ENCODE measurements at places on chromosomes 16 and 17.

DNA sequence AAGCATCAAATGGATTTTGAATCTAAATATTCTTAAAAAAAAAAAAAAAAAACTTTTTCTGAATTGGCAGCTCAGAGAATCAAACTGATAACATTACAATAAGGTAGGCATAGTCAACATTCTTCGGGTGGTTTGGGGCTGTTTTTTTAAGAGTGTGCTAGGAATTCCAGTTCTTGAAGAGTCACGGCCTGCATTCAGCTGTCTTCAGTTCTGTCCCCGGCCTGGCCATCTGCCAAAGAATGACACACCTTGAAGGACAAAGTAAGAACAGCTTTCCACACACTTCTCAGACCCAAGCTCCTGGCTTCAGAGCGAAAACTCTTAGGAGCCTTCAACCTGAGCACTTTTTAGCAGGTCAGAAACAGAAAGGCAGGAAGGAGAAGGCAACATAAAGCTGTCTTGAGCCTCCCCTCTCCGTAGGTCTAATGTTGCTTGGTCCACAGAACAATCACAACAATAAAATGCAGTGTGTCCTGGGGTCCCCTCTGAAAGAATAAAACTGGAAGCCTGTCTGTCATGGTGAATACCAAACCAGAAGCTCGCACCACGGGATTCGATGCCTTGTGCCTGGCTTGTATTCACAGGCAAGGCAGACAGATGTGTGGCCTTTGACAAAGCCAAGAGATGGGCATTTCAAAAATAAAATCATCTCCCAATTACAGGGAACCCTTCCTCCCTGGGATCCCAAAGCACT lies 524.4 kb upstream of the ZFHX3 start:
- DNase-seq, result no peak

DNA sequence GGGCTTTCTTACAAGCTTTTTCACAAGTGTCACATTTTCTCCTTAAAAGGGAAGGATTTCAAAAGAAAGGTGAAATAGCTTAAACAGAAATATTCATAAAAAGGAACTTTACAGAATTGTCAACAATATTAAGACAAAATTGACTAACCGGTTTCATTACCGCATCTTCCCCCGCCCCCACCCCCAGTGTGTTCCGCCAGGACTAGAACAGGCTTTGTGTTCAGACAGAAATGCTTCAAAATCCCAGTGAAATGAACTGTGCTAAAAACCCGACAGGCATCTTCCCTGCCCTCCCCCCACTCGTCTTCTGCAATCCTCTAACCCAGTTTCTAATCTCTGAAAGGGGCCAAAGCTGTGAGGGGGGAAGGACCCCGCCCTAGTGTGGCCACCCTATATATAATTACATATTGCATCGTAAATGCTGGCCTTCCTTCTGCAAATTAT lies 990 bp upstream of the ROGDI start:
- no peak for DNase-seq

DNA sequence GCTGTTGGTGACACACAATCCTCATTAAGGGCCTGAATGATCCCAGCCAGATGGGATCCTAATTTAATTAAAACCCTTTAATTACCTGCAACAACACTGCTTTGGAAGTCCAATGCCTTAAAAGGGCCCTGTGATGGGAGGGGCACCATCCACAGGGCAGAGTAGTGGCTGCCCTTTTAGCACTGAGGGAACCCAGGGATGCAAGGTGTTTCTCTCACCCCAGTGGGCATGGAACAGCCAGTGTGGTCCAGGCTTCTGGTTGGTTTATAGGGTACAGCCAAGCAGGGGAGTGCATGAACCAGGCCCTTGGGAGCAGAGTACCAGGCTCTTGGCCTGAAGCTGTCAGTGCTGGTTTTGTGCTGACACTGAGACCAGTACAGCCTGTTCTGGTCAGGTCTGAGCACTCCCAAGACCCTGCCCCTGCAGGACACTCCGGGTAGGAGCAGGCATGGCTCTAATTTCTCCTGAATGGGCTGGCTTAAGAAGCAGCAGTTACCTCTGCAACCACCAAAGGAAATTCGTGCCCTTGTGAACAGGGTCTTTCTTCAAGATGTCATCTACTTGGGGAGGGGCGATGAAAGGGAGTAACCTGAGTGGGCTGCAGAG lies 9.9 kb downstream of the NXPH3 start:
- DNase-seq, result no peak

DNA sequence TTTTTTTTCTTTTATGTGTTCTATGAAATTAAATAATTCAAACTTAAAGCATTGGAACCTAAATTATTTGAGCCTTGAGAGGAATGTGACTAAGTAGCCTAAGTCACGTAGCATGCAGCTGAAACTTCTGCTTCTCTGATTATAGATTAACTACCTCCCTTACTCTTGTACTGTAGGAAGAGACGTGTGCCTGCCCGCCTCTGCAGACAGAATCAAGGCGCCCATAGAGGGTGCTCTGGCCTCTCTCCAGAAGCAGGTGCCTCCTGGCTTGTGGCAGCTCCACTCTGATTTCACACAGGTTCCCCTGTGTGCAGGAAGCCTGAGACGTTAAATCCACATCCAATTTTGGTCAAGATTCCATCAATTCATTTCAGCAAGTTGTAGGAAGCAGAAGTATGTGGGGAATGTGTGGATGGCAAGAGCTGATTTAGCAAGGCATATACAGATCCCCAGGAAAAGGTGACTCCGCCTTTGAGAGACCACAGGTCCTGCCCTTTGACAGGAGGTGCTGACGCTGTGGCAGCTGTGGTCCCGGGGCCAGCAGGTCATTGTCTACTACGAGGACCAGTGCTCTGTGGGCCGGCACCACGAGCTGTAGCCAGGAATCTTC lies 1418.8 kb downstream of the CDH11 start:
- DNase-seq, result no peak

- no peak for DNase-seq
Measured at GRCh38 chr16:10538583-10538982, 41.8 kb downstream of the EMP2 start.

- DNase-seq, result no peak
Measured at GRCh38 chr17:19346351-19347255, 15.9 kb downstream of the B9D1 start.

DNA sequence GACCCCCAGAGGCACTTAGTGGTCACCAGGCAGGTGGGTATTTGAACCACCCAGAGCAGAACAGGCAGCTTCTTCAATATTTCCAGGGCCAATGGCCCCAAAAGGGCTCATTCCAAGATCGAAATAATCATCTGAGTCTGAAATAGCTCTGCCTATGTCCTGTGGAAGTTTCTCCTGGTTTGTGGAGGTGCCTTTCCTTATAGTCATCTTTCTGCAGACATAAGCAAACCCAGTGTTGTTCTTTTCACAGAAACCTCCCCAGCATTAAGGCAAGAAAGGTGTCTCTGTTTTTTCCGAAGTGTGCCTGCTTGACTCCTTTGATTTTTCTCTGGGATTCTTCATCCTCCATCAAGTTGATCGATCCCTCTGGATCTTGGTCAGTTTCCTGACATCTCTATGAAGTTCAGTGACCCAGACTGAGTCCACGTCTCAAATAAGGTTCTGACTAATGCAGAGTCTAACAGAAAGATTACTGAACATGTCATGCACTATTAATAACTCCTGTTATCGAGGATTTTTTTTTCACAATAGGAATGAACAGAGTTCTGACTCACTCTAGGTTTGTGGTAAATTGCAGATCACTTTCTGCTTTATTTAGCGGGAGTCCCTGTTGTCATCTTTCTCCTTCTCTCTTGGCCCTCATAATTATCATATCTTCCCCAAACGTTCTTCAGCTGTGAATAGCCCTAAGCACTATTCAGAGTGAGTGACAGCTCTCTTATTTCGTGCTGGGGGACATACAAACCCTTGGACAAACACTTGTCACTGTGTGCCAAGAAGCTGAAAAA lies 1.5 kb downstream of the LRRC3C start:
- no peak for DNase-seq

DNA sequence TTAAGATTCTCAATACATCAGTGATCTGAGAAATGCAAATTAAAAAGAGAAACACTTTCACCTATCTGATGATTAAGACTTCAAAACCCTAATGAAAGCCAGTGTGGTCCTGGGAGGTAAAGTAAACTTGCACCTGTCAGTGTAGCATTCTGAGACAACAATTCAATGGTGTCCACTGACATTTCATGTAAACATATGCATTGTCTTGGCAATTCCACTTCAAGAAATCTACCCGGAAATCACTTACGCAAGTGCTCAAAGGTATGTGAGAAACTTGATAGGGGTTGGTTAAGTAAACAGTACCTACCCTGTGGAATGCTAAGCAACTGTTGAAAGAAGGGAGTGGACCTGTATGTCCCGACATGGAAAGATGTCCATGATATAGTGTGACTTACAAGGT lies 2.1 kb downstream of the ST6GALNAC1 start:
- DNase-seq, result no peak

DNA sequence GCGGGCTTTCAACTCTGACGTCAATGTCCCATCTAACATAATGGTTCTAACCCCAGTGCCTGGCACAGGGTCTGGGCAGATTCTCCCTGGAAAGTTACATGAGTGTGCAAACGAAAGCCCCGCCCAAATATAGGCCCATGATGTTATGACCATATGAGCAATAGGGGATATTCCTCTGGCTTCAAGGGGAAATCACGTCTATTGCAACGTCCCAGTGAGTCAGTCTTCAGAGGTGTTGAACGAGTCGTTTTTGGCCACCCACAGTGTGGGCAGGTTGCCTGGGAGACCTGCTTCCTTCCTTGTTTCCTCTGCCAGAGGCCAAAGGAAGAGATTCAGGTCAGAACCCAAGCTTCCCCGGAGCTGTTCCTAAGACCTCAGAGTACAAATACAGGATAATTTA lies 30.3 kb downstream of the PIK3R5 start:
- no peak for DNase-seq

GRCh38 chr17:49035470-49036269 lies 38.5 kb downstream of the IGF2BP1 start:
- no peak for DNase-seq

- DNase-seq, result no peak
Measured at GRCh38 chr17:63279498-63280230, 166.4 kb downstream of the CYB561 start.

DNA sequence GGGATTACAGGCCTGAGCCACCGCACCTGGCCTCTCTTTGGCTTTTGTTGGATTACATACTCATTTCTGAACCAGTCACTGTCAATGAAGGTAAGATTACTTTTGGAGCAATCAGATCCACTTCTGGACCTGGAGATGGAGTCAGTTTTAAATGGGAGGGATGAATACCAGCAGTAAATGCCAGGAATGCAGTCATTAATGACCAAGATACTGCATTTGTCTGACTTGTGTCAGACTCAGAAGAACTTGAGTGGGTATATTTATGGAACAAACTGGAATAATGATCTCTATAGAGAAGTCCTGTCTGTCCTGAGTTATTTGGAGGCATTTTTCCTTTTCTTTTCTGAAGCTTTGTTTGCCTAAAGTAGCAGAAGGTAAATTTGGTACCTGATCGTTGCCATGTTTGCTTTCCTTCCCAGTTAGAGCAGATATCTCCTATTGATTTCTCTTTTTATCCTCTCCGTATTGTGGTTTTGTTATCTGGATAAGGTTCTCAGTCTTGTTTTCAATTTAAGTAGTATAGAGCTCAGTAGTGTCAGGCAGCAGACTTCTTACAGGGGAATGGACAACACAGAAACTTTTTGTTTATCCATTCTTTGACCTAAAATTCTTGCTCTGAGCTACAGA lies 10.7 kb downstream of the NLK start:
- DNase-seq, result no peak

DNA sequence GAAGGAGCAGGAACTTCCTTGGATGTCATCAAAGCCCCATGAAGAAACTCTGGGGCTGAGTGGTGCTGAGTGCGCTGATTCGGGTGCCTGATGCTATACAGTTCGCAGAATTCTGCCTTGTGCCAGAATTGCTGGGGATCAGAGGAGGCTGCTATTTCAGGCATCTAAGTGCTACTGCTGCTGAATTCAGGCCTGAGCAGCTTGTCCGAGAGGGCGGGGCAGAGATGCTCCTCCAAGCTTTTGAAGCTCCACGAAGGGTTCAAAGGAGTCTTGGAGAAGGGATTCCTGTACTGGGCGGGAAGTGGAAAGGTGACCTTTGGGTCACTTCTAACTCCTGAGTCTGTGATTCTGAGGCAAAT lies 227.8 kb downstream of the CCDC182 start:
- no peak for DNase-seq

DNA sequence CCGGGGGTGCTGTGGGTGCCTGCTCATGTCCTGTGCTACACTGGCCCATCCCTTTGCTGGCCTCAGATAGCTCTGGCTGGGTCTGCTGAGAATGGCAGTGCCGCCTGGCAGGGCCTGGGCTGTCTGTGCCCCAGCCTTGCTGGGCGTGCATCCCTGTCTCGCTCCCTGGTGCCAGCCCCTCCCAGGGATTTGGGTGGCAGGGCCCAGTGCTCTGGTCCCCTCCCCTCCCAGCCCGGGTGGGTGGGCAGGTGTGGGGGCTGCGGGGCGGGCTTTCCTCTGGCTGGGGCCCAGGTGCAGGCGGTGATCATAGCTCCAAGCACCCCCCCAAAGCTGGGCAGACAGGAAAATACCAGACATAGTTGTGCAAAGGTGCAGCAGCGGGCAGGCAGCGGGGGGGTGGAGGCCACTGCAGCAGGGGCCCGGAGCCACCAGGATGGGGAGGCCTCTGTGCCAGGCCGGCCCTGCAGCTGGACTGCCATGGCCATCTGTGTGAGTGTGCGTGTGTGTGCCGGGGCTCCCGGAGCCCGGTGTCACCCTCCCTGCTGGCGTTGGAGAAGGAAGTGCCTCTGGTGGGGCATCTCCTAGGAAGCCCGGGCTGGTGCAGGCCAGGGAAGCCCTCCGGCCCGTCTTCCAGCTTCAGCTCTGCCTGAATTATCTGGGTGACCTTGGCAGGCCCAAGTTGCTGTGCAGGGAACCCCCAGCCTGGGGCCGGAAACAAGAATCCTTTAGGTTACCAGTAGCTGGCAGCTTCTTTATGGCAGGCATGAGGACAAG lies 7.4 kb downstream of the GLIS2 start:
- no peak for DNase-seq

- DNase-seq, result no peak
Measured at GRCh38 chr17:4877089-4877488, 22.2 kb upstream of the C17orf107 start.

GRCh38 chr17:76140661-76141211 lies 309 bp downstream of the FOXJ1 start:
- DNase-seq, result no peak

DNA sequence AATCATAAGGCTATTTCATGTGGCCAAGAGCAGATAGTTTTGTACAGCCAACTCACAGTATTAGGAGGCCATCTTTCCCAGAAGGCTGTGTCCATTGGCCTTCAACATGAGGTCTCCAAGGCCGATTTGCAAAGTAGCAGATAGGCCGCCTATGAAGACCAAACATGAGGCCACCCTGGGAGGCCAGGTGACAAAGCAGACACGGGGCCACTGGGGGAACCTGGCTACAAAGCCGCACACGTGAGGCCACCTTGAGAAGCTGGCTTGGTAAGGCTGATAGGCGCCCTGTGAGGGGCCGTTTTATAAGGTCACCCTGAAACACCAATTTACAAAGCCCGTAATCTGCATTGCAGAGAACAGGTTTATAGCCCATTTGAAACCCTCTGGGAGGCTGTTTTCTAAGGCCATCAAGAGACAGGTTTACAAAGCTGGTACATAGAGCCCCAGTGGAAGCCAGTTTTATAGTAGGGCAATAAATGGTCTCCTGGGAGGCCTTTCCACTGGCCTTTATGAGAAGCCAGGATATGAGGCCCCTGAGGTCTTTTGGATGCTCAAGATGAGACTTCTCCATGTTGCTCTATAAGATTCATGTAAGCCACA lies 4.9 kb downstream of the KDM8 start:
- DNase-seq, result no peak

Measured in NCI-H2029 treated with DMSO at 0.1 percent for 48 hours (cell line).